ENCODE measurements at places on chromosomes 12 and 14.

GRCh38 chr14:94345344-94346064 is 22.4 kb upstream of the SERPINA6 start:
- DNase-seq, result peak; percentile 66

GRCh38 chr14:100729982-100730381 is 3.3 kb downstream of the DLK1 start:
- DNase-seq, result no peak

DNA sequence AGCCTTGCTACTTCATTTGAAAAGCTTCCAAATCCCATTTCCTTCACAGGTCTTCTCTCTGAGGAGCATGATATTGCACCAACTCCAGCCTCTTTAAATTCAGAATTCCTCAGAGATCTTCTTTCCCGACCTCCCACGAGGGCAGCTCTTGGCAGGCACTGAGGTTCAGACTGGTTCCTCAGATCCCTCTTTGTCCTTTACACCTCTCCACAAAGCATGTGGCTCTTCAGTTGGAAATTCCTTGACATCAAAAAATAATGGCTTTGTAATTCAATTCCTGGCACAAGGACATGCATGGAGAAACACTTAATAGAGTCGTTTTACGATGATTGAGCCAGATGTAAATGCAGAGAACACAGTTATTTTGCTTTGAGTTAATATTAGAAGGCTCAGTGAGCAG is 63.2 kb upstream of the TMX1 start:
- DNase-seq, result no peak

GRCh38 chr12:77968021-77968420 is 137.3 kb downstream of the NAV3 start:
- DNase-seq, result no peak

DNA sequence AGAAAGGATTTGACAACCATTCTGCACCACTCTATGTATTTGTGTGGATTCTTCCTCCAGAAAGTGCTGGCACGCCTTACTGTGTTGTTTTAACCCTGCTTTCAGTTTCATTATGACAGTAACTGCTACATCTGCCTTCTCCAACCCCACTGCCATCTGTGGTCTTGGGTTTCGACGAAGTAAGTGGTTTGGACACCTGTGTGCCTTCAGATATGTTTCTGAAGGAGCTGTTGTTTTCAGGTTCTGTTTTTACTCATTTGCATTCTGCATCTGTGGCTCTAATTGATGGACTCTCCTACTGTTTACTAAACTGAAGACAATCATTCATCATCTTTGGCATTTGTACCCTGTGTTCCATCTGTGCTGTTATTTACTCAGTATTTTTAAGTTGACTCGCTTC is 4.1 kb downstream of the TSHR start:
- no peak for DNase-seq

GRCh38 chr14:78486621-78487020 is 316.4 kb downstream of the NRXN3 start:
- no peak for DNase-seq

- DNase-seq, result no peak
Measured at GRCh38 chr12:23921099-23921856, 28.2 kb downstream of the SOX5 start.

DNA sequence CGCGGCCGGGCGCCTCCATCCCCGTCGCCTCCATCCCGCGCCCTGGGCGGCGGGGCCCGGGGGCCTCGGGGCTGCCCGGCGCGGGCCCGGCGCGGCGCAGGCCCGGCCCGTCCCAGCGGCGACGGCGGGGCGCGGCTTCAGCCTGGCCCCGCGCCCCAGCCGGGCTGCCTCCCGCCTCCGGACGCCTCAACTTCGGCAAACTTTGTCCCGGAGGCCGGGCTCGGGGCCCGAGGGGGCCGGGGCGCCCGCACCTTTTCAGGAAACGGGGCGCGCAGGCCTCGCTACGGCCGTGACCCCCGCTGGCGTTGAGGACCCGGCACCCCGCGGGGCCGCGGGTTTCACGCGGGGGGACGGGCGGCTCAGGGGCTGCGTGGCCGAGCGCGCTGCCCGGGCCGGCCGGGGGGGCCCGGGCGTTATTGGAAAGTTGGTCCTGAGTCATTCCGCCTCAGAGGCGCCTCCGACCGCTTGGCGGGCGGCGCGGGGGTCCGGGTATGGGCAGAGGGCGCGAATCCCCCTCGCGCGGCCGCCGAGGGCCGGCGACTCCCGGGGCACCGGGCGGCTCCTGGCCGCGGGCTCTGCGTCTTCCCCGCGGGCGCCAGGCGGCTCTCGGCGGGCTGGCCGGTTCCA is 575 bp downstream of the TRAF3 start:
- no peak for DNase-seq

Data from fibroblast of skin of left biceps (primary cell).